ENCODE measurements at places on chromosomes 11 and 22.

DNA sequence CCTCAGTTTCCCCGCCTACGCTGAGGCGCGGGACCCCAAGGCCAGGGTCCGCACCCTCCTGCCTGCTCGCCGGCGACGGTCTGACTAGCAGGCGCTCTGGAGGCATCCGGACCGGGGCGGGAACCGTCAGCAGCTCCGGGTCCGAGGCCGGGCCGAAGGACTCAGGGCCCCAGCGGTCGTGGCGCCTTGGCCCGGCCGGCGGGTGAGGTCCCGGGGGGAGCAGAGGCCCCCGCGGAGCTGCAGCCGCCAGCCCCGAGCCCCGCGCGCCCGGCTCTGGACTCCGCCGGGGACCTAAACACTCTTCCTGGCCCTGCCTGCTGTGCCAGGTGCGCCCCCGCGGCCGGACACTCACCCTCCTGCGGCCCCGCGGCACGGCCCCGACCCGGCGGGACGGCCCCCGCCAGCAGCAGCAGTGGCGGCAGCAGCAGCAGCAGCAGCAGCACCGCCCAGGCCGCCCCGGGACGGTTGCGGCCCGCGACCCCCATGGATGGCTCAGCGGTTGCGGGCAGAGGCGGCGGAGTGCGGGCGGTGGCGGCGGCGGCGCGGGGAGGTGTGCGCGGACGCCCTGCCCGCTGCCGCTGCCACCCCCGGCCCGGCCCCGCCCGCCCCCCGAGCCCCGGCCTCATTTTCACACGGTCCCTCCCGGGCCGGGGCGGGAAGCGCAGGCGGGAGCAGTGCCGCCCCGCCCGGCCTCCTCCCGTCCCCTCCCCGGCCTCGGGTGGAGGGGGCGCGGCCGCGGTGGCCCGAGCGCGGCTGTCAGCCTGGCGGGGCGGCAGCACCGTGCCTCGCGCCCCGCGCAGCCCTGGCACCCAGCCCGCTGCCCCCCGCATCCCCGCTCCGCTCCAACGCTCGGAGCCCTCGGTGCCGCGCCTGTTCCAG, at the start of gene SCUBE2:
TSS of gene SCUBE2 (minus strand) at position 556 of the 879 bp plus-strand sequence. CDS start at position 485, 71 bp downstream.
- no peak for DNase-seq

DNA sequence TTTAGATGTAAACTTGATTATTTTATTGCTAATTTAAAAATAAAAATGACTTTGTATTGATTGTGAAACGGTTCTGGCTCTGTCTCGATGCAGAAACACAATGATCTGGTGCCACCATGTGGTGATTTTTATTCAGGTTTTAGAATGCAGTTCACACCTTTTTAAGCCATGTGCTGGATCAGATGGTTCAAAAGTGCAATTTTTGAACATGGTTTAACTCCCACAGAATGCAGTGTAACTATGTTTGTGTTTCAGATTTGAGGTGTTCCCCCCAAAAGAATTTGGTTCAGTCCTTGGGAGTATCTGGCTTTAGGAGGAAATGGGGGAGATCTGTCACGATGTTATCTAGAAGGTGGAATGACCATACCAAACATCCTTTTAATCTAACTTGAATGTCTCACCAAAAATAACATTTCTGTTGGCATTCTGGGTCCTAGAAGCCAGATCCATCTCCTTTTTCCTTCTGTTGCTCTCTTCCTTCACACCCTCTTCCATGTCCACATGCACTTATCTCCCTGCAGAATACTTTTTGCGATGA, 7.9 kb downstream of the MRPL16 start:
- DNase-seq: peak; percentile 79

DNA sequence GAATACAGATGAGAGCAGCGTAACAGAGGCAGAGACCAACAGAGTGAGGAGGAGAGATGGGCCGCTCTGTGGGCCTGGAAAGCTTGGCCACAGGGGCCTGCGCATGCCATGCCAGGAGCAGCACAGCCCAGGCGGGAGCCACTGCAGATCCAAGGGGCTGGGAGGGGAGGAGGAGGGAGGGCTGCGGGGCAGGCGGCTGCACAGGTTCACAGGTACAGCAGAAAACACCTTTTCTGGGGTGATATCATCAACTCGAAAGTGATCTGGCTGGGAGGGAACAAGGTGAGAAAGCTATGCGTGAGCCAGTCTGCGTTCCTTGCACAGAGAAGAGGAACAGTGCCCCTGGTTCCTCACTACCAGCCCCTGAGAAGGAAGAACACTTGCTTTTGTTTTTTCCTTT, 14.8 kb downstream of the VPS37C start:
- DNase-seq: no peak

DNA sequence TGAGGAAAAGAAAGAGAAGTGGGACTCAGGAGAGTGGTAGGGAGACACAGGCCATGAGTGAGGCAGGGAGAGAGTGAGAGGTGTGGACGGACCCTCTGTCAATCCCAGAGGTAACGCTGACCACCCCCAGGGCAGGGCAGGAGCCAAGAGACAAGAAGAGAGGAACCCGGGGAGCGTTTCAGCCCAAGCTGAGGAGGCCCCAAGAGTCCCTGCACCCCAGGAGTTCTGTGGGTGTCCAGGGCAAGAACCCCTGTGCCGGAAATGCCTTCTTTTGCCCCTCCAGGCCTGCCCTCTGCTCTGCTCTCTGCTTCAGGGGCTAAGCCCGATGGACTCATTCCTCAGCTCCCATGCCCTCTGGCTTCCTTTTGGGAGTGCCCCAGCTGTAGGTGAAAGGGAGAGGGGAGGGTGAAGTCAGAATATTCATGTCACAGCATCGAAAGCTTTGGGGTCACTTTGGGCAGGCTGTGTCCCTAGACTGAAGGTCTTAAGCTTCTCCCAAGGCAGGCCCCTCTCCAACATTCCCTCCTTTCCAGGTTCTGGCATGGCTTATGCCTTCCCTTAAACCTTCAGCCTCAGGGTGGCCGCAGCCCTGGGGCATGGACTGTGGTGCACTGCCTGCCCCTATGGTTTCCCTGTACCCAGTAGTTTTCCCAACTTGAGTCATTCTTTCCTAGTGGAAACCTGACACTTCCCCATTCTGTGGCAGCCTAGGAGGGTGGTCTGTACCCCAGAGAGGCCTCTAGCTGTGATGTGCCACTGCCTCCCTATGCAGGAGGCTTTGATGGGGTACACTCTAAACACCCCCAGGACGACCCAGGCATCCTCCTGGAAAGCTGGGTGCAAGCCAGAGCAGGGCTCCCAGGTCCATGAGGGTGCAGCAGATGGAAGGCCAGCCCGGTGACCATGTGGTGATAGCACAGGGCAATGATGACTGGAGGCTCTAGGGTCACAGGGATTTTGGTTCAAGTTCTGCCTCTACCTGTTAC, 27.1 kb downstream of the MYEOV start:
- DNase-seq: no peak

- no peak for DNase-seq
These were observed 3.4 kb downstream of the DHCR7 start for GRCh38 chr11:71444811-71445210.

DNA sequence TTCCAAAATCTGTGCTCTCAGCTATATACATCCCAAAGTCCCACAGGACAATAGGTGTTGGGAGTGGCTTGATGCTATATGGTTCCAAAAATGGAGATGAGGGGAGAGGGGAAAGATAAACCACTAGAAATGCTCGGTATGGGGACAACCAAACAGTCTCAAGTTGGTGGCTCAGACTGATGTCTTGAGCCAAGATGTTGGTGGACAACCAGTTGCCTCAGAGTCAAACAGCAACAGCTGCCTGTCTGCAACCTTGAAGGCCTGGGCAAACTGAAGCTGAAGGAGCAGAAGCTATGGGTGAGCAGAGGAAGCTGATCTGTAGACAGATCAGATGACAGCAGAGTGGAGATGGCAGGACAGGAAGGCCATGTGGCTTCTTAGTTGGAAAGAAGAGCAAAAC, 4.0 kb downstream of the RRP8 start:
- DNase-seq: no peak

DNA sequence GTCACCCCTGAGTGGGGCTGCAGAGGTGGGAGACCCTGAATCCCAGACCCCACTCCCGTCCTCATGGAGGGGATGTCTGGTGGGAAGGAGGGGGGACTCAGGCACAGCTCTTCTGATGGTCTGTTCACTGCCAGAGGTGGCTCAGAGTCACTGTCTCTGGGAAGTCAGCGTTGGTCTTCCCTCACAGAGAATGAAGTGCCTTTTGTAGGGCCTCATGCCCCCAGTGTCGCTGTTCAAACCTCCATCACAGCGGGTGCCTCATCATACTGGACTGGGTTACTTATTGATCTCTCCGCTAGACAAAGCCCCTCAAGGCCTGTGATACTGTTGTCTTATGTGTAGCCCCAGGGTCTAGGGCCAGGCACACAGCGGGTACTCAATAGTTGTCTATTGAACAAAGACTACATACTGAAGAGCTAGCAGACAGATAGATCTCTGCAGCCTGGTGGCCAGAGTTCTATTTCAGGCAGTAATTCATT, 41.3 kb downstream of the CD6 start:
- no peak for DNase-seq

DNA sequence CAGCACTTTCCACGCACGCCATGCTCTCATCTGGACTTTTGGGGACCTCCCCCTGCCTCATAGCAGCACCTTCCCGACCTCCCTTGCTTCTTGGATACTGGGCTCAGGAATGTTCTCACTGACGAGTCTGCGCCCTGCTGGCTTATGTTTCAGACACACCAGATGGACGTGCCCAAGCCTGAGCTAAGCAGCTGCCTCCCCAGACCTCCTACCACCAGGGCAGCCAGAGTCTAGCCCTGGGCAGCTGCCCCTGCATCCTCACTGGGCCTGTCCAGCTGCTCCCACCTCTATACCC, 13.2 kb upstream of the RGL4 start:
- DNase-seq: no peak

GRCh38 chr11:30789270-30789669, 203.1 kb upstream of the MPPED2 start:
- no peak for DNase-seq

DNA sequence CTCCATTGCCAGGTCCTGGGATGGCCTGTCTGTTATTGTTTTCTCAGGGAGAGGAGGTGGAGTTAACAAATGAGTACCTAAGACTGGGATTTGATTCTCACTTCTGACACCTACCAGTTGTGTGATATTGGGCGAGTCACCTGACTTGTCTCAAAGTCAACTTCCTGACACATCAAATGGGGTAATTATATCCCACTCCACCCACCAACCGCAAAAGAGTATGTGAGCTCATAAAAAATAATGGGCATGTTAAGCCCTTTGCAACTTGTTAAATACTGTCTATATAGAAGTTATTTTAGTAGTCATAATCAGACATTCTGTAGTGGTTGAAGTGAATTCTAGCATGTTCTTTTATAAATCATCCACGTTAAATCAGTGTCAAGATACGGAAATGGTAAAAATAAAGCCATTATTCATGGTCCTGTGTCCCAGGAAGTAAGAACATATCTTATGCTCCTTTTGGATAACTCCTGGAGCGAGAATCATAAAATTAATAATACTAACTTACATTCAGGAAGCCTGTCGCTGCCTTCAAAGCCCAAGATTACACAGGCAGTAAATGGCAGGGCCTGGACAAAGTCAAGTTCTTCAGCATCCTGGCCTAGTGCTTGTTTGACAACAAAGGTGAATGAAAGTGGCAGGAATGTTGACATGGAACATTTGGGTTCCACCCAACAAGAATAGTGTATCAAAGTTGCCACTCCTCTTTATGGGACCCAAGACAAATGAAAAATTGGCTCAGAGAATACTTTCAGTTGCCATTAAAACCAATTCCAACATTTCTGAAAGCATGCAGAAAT, 54.3 kb downstream of the SYTL2 start:
- no peak for DNase-seq

- peak; percentile 76 for DNase-seq
These were observed 25.4 kb upstream of the SMTN start for GRCh38 chr22:31055635-31056159.

GRCh38 chr11:64245797-64246620, 734 bp downstream of the PPP1R14B start:
- peak; percentile 58 for DNase-seq

GRCh38 chr11:109390752-109391151, 31.2 kb upstream of the C11orf87 start:
- DNase-seq: no peak

GRCh38 chr11:112548641-112549040, 288.0 kb upstream of the PLET1 start:
- DNase-seq: no peak

GRCh38 chr22:19802001-19802893, 41.7 kb downstream of the TBX1 start:
- DNase-seq: no peak

- no peak for DNase-seq
These were observed 4.3 kb upstream of the EXPH5 start for GRCh38 chr11:108597736-108598355.
